ENCODE measurements at places on chromosomes 3 and 15.

GRCh38 chr15:87489902-87490665 lies 766.5 kb downstream of the NTRK3 start:
- no peaks in the 10 kb centered on the region for H3K27me3 ChIP-seq
- no peaks in the 10 kb centered on the region for H3K4me1 ChIP-seq
- H3K27ac ChIP-seq: no peak overlapping the region

DNA sequence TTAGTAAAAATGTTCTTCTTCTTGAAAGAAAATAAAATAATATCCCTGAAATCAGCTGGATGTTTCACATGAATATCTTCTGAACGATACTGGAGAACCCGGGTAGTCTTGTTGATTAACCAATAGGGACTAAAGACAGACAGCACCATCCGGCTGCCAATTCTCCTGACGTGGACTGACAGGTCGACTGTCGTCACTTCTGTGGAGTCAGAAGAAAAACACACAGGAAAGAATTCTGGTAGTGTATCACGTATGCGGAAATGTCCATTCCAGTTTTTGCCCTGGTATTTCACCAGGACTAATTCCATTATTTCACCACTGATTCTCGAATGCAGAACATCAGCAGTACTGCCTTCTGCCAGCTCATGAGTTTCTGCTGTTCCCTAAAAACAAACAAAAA lies 144.6 kb downstream of the VPS13C start:
- H3K27ac ChIP-seq: no peak overlapping the region
- no peaks in the 10 kb centered on the region for H3K27me3 ChIP-seq

DNA sequence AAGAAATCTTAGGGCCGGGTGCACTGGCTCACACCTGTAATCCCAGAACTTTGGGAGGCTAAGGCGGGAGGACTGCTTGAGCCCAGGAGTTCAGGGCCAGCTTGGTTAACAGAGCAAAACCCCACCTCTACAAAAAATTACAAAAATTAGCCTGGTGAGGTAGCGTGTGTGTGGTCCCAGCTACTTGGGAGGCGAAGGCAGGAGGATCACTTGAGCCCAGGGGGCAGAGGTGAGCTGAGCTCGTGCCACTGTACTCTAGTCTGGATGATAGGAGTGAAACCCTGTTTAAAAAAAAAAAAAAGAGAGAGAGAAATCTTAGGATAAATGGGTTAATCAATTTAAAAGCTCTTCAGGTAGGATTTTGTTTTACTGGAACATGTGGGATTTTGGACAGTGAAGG lies 31.2 kb upstream of the DUT start:
- peaks cover 5% of the 10 kb centered on the region for H3K27me3 ChIP-seq
- H3K36me3 ChIP-seq: no peaks in the 10 kb centered on the region
- H3K27ac ChIP-seq: no peak overlapping the region
- DNase-seq: no peak
- H3K4me1 ChIP-seq: no peaks in the 10 kb centered on the region
- H3K4me3 ChIP-seq: no peak overlapping the region

DNA sequence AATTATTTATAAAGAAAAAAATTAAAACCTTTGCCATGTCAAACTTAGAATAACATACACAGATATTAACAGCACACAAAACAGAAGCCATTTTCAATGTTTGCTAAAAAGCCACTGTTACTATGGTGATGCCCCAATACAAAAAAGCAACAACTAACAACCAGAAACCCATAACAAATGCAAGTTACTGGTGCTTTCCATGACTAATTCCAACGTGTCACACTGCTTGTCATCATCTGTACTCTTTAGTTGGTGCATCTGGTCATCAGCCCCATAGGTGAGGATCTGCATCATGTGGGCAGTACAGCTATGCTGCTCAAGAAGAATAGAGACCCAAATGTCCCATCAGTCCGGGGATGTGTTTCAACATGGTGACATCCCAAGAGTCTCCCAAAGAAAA lies 52.8 kb downstream of the ATP8B4 start:
- no peaks in the 10 kb centered on the region for H3K4me1 ChIP-seq
- H3K27ac ChIP-seq: no peak overlapping the region
- no peaks in the 10 kb centered on the region for H3K27me3 ChIP-seq

GRCh38 chr15:52575072-52575471 lies 6.2 kb upstream of the ARPP19 start:
- no peak for DNase-seq
- no peaks in the 10 kb centered on the region for H3K36me3 ChIP-seq
- no peak overlapping the region for H3K27ac ChIP-seq
- no peak overlapping the region for H3K4me3 ChIP-seq

DNA sequence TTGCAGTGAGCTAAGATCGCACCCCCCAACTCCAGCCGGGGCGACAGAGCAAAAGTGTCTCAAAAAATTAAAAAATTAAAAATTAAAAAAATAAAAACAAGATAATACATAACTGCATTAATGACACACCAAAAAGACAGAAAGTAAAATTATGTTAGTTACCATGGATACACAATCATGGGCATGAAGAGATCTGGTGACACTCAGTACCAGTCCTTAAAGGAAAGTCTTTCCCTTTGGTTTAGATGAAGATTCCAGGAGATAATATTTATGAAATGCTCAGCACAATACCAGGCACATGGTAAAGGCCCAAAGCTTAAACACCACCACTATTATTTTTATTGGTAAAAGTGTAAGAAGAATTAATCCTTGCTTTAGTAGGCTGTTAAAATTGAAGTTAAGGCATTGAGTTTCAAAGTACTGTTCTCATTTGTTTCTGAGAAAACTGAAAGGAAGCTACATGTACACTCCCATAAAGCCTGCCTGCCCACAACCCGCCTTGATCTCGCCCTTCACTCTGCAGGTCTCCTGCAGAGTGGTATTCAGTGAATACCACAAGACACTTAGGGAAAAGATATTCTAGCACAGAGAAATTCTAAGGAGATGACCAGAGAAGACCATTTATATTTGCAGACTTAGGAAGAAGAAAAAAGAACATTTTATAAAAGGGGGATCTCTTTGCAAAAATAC lies 52.3 kb downstream of the SUCLG2 start:
- no peaks in the 10 kb centered on the region for H3K27me3 ChIP-seq
- no peak overlapping the region for H3K4me3 ChIP-seq
- H3K36me3 ChIP-seq: peaks cover 3% of the 10 kb centered on the region
- peaks cover 20% of the 10 kb centered on the region for H3K4me1 ChIP-seq
- peak overlapping the region; percentile 23 for H3K27ac ChIP-seq
- no peak for DNase-seq

DNA sequence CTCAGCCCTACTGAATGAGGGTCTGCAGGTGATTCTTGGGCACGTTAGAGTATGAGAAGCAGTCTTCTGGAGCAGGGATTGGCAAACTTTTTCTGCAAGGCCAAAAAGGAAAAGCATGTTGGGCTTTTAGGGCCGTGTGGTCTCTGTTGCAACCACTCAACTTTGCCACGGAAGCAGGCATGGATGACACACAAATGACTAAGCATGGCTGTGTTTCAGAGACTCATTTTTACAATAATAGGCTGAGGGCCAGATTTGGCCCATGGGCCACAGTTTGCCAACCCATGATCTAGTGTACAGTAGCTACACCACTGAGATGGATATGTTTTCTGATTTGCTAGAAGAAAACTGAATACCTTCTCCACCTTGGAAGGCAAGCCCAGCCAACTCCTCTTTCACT lies 66.1 kb upstream of the PRICKLE2 start:
- no peaks in the 10 kb centered on the region for H3K4me1 ChIP-seq
- no peak for DNase-seq
- H3K27me3 ChIP-seq: no peaks in the 10 kb centered on the region
- H3K36me3 ChIP-seq: no peaks in the 10 kb centered on the region
- H3K4me3 ChIP-seq: no peak overlapping the region

- H3K36me3 ChIP-seq: no peaks in the 10 kb centered on the region
- no peaks in the 10 kb centered on the region for H3K27me3 ChIP-seq
- no peak overlapping the region for H3K4me3 ChIP-seq
Observed at GRCh38 chr3:182568876-182569275, 224.4 kb upstream of the ATP11B start.

- no peak for DNase-seq
- H3K4me1 ChIP-seq: no peaks in the 10 kb centered on the region
- no peaks in the 10 kb centered on the region for H3K36me3 ChIP-seq
- no peaks in the 10 kb centered on the region for H3K27me3 ChIP-seq
- H3K27ac ChIP-seq: no peak overlapping the region
Observed at GRCh38 chr3:8233938-8234337, 267.7 kb upstream of the LMCD1 start.

DNA sequence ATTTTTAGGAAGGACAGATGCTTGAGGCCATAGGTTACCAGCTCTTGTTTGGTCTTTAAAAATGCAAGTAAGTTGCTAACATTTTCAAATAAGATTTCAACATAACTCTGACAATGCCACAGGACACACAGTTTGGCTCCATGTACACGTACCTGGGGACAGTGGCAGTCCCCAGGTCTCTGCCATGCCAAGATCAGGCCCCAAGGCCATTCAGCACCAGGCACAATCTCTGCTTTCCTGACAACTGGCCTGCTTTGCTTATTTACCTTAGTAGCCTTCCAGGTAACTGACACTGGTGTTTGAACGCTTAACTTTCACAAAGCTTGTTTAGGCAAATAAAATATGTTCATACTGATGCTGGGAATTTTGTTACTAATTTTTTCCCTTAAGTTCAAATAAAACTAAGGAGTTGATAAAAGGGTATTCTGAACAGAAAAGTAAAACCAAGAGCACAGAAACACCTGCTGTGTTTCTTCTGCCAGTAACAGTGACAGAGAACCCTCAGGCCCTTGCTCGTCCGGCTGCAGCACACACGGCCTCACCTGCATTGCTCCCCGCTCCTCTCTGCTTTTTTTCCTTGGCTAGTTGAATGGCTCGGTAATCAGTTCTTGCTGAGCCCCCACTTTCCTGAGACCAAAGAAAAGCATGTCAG lies 16.5 kb downstream of the ZXDC start:
- H3K27me3 ChIP-seq: no peaks in the 10 kb centered on the region
- peaks cover 24% of the 10 kb centered on the region for H3K36me3 ChIP-seq
- DNase-seq: no peak
- H3K4me1 ChIP-seq: no peaks in the 10 kb centered on the region
- no peak overlapping the region for H3K27ac ChIP-seq

GRCh38 chr15:81165535-81165934 lies 31.1 kb upstream of the IL16 start:
- DNase-seq: no peak
- no peak overlapping the region for H3K27ac ChIP-seq

GRCh38 chr3:27907148-27907547 lies 185.0 kb upstream of the EOMES start:
- no peak for DNase-seq
- no peak overlapping the region for H3K4me3 ChIP-seq
- H3K4me1 ChIP-seq: peaks cover 13% of the 10 kb centered on the region
- no peaks in the 10 kb centered on the region for H3K36me3 ChIP-seq
- no peaks in the 10 kb centered on the region for H3K27me3 ChIP-seq

DNA sequence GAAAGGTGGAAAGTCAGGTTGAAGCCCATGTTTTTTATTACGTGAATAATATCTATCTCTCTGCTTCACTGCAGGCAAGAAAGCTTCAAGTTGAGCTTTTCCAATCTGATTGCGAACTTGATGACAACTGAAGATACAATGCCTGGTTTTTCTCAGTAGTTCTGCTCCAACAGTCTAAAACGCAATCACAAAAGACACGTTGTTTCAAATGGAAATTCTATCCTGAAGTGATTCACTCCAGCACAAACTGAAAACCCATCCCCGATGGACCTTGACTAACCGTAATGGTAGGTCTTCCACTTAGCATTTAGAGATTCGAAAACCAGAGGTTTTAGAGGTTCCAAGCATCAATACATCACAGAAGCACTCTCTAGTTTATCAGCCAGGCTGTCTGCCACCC lies 10.6 kb downstream of the B4GALT4 start:
- no peak overlapping the region for H3K27ac ChIP-seq
- H3K4me3 ChIP-seq: no peak overlapping the region
- no peaks in the 10 kb centered on the region for H3K27me3 ChIP-seq
- DNase-seq: no peak
- peaks cover 4% of the 10 kb centered on the region for H3K36me3 ChIP-seq

- peak; percentile 26 for DNase-seq
- H3K27me3 ChIP-seq: no peaks in the 10 kb centered on the region
- H3K4me1 ChIP-seq: peaks cover 5% of the 10 kb centered on the region
- no peak overlapping the region for H3K27ac ChIP-seq
- peaks cover 19% of the 10 kb centered on the region for H3K36me3 ChIP-seq
Observed at GRCh38 chr15:74835312-74835823, 7.6 kb downstream of the ULK3 start.

DNA sequence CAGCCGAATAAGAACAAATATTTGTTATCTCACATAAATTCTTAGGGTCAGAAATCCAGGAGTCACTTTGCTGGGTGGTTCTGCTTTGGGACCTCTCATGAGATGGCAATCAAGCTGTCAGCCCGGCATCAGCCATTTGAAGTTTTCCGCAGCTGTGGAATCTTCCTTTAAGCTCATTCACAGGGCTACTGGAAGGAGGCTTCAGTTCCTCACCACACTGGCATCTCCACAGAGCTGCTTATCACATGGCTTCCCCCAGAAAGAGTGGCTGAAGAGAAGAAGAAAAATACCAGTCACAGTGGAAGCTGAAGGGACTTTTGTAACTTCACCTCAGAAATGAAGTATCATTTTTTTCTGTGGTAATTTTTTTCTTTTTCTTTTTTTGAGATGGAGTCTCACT lies 267.7 kb downstream of the CHL1 start:
- H3K27me3 ChIP-seq: no peaks in the 10 kb centered on the region
- no peak for DNase-seq
- no peak overlapping the region for H3K4me3 ChIP-seq
- H3K36me3 ChIP-seq: no peaks in the 10 kb centered on the region

GRCh38 chr3:12255393-12255792 lies 33.5 kb upstream of the PPARG start:
- H3K27me3 ChIP-seq: no peaks in the 10 kb centered on the region
- DNase-seq: no peak
- no peak overlapping the region for H3K27ac ChIP-seq
- no peaks in the 10 kb centered on the region for H3K4me1 ChIP-seq

- no peaks in the 10 kb centered on the region for H3K36me3 ChIP-seq
- no peak overlapping the region for H3K27ac ChIP-seq
- no peak for DNase-seq
- no peaks in the 10 kb centered on the region for H3K27me3 ChIP-seq
Observed at GRCh38 chr3:83877910-83878309, 1080.9 kb upstream of the CADM2 start.

- H3K4me3 ChIP-seq: no peak overlapping the region
- H3K36me3 ChIP-seq: no peaks in the 10 kb centered on the region
- H3K27ac ChIP-seq: no peak overlapping the region
- no peaks in the 10 kb centered on the region for H3K4me1 ChIP-seq
Observed at GRCh38 chr15:52924630-52925029, 134.5 kb upstream of the ONECUT1 start.

GRCh38 chr3:127390365-127391025 lies 102.6 kb upstream of the PRR20G start:
- no peak overlapping the region for H3K4me3 ChIP-seq
- H3K27ac ChIP-seq: no peak overlapping the region
- no peaks in the 10 kb centered on the region for H3K27me3 ChIP-seq
- no peaks in the 10 kb centered on the region for H3K4me1 ChIP-seq
- DNase-seq: no peak
- H3K36me3 ChIP-seq: no peaks in the 10 kb centered on the region

DNA sequence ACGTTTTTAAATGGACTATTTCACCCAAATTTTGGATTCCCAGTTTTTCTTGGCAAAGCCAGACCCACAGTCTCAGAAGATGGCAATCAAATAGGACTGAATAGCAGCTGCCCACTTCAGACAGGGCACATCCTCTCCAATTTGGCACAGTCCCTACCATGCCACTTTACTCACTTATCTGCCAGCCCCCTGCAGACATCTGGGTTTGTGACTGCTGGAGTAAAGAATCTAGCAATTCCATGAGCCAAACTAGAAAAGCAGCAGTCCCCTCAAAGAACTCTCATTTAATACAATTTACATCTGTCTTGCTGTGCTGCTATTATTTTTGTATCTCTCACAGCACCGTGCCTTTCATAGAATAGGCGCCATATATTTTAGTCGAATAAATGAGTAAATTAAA lies 16.0 kb upstream of the LRRN1 start:
- DNase-seq: no peak
- no peak overlapping the region for H3K4me3 ChIP-seq
- no peaks in the 10 kb centered on the region for H3K27me3 ChIP-seq
